ENCODE measurements at places on chromosomes 2 and 18.

GRCh38 chr2:106030287-106031268 is 163.5 kb downstream of the UXS1 start:
- no peak for DNase-seq

GRCh38 chr2:71995067-71995665 is 152.5 kb downstream of the CYP26B1 start:
- no peak for DNase-seq

GRCh38 chr2:224798180-224798579 is 82.0 kb upstream of the CCDC195 start:
- DNase-seq: no peak

DNA sequence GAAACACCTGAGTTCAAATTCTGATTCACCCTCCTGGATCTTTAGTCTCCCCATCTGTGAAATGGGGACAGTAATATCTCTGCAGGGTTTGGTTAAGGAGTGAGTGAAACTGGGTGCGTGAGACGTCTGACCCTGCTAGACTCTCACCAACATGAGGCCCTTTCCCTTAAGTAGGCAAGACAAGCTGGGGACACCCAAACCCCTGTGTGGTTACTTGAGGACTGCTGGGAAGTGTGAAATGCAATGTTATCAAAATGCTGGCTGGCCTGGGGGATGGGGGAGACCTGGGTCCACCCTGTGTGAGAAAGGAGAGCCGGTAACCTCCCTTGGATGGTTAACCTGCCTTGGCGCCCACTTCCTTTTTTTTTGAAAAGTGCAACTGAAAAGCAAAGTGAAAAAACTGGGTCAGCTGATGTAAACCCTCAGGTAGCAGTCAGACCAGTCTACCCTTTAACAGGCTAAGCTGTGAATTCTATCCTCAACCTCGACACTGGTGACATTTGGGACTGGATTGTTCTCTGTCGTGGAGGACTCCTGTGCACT is 82.3 kb downstream of the INPP5D start:
- no peak for DNase-seq

DNA sequence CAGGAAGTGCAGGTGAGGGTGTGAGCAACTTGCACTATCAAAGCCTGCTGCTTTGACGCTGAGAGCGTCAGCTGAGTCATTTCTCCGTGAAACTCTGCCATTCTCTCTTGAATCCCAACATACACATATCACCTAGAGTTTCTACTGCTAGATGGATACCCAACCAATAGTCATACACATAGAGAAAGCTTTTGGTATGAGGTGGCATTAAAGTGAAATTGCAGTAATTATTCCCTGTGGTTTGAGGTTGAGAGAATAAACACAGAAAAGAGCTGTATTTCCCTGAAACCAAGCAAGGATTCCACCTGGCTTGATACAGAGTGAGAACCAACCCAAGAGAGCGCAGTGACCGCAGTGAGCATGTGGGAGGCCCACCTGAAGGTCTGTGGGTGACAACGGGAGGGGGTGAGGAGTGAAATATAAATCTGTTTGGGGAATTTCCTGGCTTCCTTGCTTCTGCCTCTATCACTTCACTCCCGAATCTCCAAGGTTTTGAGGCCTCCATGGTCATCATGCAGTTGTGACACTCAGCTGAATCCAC is 28.8 kb upstream of the TMEM18 start:
- DNase-seq: no peak

DNA sequence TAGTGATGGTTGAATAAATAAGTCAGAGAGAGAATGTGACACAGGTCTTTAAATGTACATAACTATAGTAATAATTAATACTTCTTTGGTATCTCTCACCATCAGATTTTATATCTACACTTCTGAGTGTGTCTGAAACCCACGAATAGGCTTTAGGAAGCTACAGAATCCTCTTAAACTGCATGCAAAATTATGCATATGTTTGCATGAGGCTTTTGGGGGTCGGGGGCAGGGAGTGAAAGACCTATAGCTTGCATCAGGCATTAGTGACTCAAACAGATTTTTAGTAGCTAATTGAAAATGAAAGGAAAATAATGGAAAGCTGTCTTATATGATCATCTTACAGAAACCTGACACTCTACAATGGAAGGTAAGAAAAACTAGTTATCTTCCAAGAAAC is 14.9 kb downstream of the LRPPRC start:
- no peak for DNase-seq

- DNase-seq: no peak
Observed at GRCh38 chr18:66011916-66012315, 261.1 kb downstream of the CDH7 start.

DNA sequence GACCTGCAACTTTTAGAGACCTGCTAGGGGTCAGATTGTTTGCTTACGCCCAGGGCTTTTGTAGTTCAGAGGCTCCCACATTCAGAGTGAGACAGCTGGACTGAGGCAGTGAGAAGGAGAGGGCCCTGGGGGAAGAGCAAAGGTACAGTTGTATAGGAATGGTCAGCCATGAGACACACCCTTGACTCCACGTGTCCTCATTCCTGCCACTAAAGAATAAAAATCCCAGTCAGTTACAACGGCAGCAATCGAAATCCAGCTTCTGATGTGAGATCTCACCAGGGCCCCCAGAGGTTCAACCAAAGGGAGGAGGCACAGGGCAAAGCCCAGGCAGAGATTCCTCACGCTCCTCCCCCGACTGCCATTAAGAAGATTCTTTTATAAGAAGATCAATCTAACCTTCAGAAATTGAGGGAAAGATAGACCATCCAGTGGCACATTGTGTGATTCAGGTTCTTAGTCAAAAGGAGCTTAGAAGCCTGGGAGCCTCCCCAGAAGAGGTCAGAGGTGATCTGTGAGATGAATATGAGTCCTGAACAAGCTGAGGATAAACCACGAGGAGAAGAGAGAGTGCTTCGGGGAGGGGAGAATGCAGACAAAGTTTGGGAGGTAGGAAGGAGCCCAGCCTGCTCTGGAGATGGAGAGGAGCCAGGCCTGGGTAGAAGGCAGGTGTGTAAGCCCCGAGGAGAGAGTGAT is 317.0 kb downstream of the CYP26B1 start:
- DNase-seq: no peak

- no peak for DNase-seq
Observed at GRCh38 chr2:71891719-71892422, 255.8 kb downstream of the CYP26B1 start.

Measured in CD14-positive monocyte (primary cell).